ENCODE measurements at places on chromosomes 4 and X.

DNA sequence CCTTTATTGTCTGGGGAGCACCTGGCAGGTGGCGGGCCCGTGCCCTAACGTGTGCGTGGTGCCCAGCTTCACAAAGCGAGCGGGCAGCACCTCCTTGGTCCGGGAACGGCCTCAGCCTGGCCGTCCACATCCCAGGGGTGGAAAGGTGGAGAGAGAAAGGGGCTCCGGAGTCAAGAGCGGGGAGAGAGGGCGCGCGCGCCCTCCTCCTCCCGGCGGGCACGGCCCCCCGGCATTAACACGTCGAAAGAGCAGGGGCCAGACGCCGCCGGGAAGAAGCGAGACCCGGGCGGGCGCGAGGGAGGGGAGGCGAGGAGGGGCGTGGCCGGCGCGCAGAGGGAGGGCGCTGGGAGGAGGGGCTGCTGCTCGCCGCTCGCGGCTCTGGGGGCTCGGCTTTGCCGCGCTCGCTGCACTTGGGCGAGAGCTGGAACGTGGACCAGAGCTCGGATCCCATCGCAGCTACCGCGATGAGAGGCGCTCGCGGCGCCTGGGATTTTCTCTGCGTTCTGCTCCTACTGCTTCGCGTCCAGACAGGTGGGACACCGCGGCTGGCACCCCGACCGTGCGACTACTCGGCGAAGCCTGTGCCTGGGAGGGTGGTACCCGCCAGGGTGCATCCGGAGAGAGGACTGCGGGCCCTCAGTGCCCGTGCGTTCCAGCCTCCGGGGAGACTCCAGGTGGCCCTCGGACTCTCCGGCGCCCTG, at the start of gene KIT:
KIT (plus strand) TSS at position 407 of the 701 bp plus-strand sequence; CDS start at position 465, 58 bp downstream.
- DNase-seq, result no peak

- DNase-seq, result no peak
These were observed 90.5 kb upstream of the ACTRT1 start for GRCh38 chrX:128142745-128143144.

- no peak for DNase-seq
These were observed 16.0 kb upstream of the HPGD start for GRCh38 chr4:174538123-174538875.

DNA sequence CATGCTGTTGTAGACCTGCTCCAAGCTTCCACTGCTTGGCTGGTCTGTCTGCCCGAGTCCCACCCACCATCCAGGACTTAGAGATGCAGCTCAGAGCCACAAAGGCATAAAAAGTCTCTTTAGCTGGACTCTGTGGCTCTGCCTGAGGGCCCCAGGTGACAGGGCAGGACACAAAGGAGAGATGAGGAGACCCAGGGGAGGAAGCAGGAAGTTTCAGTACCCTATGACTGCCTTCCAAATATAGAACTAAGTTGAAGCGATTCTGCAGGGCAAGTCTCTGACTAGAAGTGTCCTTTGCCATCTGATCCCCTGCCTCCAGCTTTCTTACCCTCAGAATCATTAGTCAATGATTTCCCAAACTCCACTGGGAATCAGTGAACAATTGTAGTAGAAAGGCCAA, 11.2 kb upstream of the CXCR3 start:
- DNase-seq, result no peak

DNA sequence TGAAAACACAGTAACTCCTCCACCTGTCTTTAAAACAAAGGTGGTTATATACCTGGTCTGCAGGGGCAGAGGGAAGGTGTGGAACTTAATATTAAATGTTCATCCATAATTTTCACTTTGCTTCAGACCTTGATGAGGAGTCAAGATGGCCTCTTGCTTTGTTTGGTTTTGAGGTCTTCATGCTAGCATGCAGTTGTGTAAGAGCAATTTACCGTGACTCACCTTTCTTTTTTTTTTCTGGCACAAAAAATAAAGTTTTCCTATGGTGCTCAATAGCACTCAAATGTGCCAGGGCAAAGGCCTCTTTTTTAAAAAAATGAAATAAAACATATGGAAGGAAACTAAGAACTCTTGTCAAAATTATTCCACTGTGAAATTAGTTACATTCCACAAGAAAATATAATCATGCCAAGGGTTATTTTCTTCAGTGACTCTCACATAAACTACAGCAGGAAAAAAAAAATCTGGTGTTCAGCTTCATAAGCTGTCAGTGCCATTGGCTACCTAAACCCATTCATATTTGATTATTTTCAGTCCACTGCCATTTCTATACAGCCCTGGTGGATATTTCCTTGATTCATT, 128.2 kb downstream of the SLC7A11 start:
- no peak for DNase-seq

DNA sequence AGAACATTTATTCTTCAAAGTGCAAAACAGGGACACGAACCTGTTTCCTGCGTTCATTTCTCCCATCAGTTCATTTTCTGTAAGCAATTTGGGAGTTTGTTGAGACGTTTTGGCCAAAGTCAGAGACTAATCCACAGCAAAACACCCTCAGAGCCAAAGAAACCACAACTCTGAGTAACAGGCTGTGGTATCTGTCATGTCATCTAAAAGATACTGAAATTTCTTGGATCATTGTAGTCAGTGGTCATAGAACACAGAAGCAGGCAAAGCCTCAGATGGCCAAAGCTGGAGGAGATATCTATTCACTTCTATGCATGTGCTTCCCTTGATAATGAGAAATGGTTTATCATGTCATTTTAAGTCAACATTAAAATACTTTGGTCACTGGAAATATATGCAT, 485.6 kb upstream of the GALNT7 start:
- DNase-seq, result no peak

- no peak for DNase-seq
These were observed 48.3 kb downstream of the SEL1L3 start for GRCh38 chr4:25814301-25815136.

- no peak for DNase-seq
These were observed 1.9 kb downstream of the LGI2 start for GRCh38 chr4:25028851-25029250.

DNA sequence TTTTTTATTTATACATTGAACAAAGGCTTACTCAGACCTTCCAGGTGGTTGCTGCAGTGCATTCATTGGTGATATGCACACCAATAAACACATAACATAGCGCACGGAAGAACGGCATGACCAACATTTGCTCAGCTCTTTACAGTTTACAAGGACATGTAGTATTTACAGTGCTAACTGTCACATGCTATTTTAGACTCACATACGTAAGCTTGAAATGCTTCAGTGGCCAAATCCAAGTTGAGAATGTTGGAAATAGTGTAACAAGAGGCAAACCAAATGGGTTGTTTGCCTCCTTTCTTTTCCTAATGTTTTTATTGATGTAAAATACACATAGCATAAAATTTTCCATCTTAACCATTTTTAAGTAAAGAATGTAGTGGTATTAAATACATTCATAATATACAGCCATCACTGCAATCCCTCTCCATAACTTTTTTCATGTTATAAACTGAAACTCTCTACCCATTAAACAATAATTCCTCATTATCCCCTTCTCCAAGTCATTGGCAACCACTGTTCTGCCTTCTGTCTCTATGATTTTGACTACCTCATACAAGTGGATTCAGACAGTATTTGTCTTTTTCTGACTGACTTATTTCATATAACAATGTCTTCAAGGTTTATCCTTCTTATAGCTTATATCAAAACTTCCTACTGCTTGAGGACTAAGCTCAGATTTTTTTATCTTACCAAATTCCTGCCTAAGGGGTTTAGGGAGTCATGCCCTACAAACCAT, 1722.9 kb upstream of the AGA start:
- DNase-seq, result no peak

DNA sequence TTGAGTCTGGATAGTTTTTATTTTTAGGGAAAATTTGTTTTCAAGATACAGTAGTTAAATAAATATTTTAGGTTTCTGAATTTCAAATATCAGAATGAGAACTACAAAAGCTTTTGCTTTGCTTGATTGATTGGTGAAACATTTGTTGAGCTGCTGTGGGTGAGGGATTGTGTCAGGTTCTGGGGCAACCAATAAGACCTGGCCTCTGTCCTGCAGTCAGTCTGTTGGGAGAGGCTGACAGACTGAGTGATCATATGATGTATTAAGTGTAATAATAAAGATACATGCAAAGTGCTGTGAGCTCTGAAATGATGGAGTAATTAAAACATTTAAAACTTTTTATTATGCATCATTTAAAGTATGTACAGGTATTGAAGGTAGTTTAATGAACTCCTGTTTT, 9.6 kb downstream of the KDM6A start:
- no peak for DNase-seq

DNA sequence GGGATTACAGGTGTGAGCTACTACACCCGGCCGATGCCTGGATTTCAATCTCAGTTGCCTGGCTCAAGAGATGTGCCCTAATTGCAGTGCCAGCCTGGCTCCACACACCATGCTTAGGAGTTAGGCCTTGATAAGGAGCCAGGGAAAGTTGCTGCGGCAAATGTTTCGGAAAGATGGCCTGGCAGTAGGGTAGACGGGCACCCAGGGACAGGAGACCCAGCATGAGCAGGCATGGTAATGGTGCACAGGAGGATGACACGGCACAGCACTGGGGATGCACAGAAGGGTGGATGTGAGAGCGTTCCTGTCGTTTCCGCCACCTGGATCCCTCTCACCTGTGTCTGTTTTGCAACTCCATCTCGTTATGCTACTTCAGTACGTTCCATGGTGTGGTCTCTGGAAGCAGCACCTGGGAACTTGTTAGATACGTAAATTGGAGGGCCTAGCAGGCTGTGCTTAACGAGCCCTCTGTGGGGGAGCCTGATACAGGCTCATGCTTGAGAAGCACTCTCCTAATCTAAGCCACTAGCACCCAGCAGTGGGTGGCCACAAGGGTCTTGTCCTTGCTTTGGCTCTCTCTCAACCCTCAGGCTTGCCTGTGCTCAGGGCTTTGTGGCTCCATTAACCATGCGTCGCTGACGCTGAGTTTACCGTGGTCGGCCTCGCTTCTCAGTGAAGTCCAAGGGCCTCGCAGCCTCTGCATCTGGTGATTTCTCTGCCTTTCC, 20.3 kb downstream of the RNF4 start:
- no peak for DNase-seq

- DNase-seq, result no peak
These were observed 1296.1 kb upstream of the PCDH7 start for GRCh38 chr4:29423836-29424721.

DNA sequence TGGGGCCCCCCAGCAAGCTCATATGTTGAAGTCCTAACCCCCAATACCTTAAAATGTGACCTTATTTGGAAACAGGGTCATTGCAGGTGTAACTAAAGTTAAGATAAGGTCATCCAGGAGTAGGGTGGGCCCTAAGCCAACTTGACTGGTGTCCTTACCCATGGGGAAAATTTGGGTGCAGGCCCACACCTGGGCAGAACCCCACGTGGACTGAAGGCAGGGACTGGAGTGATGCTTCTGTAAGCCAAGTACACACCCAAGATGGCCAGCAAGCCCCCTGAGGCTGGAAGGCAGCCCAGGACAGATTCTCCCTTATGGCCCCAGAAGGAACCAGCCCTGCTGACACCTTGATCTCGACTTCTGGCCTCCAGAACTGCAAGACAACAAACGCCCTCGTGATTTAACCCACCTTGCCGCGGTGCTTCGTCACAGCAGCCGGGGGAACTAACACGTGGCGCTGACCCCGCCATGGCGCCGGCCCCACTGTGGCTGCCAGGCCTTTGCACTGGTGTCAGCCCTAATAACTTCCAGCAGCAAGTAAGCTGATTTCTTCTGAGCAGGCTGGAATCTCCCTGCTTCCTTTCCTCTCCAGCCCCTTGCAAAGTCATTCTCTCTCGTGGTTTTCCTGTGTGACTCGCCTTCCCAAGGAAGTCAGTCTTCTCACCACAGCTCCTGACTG, 23.2 kb upstream of the MXD4 start:
- no peak for DNase-seq

GRCh38 chr4:86098691-86099090, 261.2 kb downstream of the MAPK10 start:
- no peak for DNase-seq

DNA sequence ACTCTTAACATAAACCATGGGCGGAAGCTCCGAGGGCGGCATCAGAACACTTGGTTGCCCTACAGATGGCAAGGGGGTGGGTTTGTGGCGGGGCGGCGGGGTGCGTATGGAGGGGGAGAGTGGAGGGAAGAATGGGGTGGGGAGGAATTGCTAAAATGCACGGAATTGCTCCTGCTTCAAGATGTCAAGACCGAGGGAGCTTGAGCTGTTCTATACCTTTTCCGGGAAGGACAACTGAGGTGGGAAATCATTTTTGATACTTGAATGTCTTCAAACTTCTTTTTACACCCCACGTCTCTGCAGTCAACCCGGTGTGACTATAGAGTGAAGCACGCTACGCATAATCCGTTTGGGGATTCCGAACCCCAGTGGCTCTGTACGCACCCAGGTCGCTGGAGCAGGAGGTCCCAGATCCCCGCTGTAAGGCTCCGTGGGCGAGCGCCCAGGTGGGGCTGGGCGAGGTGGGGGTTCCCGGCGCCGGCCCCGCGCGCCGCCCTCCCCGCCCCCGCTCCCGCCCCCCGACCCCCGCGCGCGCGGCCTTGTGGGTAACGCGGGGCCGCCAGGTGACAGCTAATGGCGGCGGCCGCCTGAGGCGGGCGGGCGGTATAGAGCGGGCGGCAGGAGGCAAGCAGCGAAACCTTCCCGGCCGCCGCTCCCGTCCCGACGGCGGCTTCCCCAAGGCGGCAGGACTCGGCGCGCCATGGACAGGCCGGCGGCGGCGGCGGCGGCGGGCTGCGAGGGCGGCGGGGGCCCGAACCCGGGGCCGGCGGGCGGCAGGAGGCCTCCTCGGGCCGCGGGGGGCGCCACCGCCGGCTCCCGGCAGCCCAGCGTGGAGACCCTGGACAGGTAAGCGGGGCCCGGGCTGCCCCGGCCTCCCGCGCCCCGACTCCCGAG, at the start of gene MTMR1:
MTMR1 (plus strand) TSS at position 566 of the 894 bp plus-strand sequence; CDS start at position 701, 135 bp downstream.
- peak; percentile 29 for DNase-seq

GRCh38 chr4:113080050-113080449, 30.6 kb downstream of the ANK2 start:
- no peak for DNase-seq

GRCh38 chr4:174137698-174138097, 145.8 kb downstream of the FBXO8 start:
- no peak for DNase-seq

GRCh38 chrX:101759000-101759399, 99.3 kb upstream of the ARMCX2 start:
- DNase-seq, result no peak

DNA sequence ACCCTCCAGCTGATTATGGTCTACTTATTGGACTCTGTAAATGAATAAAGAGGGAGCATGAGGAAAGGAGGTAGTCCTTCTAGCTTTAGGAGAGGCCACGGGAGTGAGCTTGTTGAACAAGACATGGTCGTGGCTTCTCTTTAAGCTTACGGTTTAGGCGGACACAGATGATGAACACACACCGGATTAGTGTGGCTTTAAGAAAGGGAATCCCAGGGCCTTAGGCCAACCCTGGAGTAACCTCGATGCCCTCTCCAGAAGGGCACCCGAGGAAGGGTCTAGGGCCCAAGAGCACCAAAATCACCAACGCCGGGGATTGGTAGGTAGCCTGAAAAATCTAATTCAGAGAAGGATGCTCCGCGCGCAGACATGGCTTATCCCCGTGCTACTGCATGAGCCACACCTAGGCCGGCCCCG, 39.4 kb downstream of the ERVMER34-1 start:
- DNase-seq, result no peak

DNA sequence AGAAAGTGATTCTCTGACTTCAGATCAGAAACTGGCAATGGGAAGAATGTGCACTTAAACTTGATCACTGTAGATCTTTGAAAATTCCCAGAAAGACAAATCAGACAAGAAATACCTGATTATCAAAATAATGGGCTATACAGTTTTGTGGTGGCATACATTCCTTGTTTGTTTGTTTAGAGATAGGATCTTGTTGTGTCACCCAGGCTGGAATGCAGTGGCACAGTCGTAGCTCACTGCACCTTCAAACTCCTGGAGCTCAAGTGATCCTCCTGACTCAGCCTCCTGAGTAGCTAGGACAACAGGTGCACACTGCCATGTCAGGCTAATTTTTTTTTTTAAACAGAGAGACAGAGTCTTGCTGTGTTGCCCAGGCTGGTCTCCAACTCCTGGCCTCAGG, 81.0 kb upstream of the SPRY1 start:
- no peak for DNase-seq
